A549 treated with CORT108297 at 1 μM for 4 hours (cell line): ENCODE measurements at places on chromosomes 6 and 20. TPM values are rescaled to one million over a fixed set of nuclear protein-coding genes. Genes with fewer than 3 reads are reported as not detected.

Gene BTN3A1
- 2.1 to 3.8 TPM (median 3.7 TPM) in 5 replicates for total RNA-seq

Gene C4A
- 0.48 to 1.5 TPM (median 1.1 TPM) in 5 replicates for total RNA-seq

Gene TLDC2
- total RNA-seq, result 0.07 TPM in 1 of 5 replicates, not detected in the others

Gene FAM50B
- 4.1 to 6.5 TPM (median 6.0 TPM) in 5 replicates for total RNA-seq

Gene RHAG
- 0.06 to 0.10 TPM (median 0.07 TPM) in 3 of 5 replicates, not detected in the others for total RNA-seq

Gene PPP1R14C
- 0.71 to 1.2 TPM (median 1.1 TPM) in 5 replicates for total RNA-seq

Gene DLL1
- 0.12 to 0.26 TPM (median 0.20 TPM) in 5 replicates for total RNA-seq

Gene RIPK1
- total RNA-seq, result 11.5 to 13.6 TPM (median 12.1 TPM) in 5 replicates

Gene TBXT
- total RNA-seq, result not detected in 5 replicates

Gene GPLD1
- total RNA-seq, result 0.66 to 1.3 TPM (median 1.1 TPM) in 5 replicates

Gene GSTA4
- 7.7 to 11.0 TPM (median 8.5 TPM) in 5 replicates for total RNA-seq

Gene PGC
- 0.09 TPM in 1 of 5 replicates, not detected in the others for total RNA-seq

Gene LGSN
- 2.6 to 3.7 TPM (median 3.3 TPM) in 5 replicates for total RNA-seq

Gene HCRTR2
- not detected in 5 replicates for total RNA-seq

Gene FARS2
- 10.3 to 11.5 TPM (median 11.1 TPM) in 5 replicates for total RNA-seq

Gene FRS3
- total RNA-seq, result 1.9 to 3.3 TPM (median 2.8 TPM) in 5 replicates
